Fibroblast of skin of back (primary cell): ENCODE measurements at places on chromosomes 13 and 19.

- no peak for DNase-seq
Measured at GRCh38 chr13:56351041-56351440, 789.7 kb upstream of the PRR20A start.

GRCh38 chr13:97568850-97569249 lies 134.9 kb downstream of the RAP2A start:
- peak; percentile 17 for DNase-seq

DNA sequence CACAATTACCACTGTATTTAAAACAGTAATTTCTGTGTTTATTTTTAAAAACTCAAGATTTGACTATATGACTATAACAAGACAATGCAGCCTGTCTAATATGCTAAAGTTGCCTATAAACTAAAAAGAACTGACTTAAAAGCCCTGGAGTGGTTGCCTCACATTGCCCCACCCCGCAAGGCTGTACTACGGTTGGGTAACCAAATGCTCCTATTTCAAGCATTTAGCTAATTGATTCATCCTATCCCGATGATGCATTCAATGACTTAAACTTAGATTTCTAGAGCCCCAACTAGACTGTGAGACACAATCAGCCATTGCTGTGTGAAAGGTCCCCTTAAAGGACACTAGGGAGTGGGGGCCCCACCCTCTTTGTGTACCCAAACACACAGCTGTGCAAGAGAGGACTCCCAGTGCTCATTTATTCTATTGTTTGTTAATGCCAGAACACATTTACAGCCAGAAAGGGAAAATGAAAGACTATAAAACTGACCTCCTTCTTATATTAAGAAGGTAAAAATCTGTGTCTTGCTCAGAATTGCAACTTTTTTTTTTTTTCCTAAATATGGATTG lies 66.9 kb downstream of the MIPEP start:
- DNase-seq, result no peak

DNA sequence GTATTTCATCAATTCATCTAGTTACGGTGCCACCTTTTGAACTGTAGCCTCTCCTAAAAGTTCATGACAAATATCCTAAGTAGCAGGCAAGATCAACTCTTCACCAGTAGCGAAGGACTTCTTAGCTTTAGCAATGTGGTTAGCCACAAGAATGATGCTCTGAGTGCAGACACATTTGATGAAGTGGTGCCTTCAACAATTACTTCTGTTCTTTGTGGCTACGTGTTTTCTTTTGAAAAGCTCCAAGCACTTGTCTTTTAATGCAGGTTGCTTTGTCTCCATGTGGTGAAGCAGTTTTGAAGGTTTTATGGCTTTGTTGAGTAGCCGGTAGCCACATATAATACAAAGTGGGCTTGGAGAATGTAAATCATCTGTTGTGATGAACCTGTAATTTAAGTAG lies 194.7 kb downstream of the B3GLCT start:
- DNase-seq, result no peak

- DNase-seq, result no peak
Measured at GRCh38 chr19:18500376-18500775, 21.5 kb downstream of the ELL start.

- no peak for DNase-seq
Measured at GRCh38 chr19:14089412-14089661, 1.2 kb downstream of the SAMD1 start.

DNA sequence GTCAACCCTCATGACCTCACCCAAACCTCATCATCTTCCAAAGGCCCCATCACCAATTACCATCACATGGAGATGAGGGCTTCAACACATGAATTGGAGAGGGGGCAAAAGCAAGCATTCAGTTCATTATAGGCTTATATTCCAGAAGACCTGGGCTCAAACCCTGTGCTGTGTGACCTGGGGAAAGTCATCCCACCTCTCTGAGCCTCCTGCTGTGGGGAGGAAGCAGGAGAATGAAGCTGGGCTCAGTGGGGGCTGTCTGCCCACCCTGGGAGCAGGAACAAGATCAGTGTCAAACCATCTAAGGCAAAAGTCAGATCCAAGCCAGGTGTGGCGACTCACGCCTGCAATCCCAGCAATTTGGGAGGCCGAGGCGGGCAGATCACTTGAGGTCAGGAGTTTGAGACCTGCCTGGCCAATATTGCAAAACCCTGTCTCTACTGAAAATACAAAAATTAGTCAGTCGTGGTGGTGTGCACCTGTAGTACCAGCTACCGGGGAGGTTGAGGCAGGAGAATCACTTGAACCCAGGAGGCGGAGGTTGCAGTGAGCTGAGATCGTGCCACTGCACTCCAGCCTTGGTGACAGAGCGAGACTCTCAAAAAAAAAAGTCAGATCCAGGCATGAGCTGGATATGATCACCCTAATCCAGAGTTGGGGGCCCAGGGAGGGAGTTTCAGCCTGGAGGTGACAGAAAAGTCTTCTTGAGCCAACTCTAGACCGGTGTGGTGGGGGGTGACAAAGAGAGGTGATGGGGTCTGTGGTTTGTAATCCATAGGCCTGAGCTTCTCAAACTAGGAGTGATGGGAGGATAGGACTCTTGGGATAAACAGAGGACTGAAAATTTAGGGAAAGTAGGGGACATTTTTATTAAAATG lies 1.6 kb upstream of the TPM4 start:
- DNase-seq, result no peak

- DNase-seq, result no peak
Measured at GRCh38 chr13:20144141-20144850, 16.6 kb downstream of the GJA3 start.

DNA sequence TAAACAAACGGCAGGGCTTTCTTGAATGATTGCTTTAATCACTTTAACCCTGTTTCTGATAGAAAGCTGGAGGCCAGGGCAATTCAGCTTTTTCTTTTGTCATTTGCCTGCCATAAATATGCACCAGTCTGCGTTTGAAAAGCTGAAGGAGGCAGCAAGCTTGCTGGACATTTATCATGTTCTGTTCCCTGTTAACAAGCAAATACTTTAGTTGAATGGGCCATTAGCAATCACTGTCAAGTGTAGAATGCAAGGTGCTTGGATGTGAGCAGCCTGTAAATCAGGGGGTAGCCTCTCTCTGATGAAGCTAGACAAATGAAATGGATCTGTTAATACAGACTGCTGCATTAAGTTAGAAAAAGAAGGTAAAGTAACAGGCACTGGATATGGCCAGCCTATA lies 7.6 kb downstream of the EFNB2 start:
- DNase-seq, result no peak

GRCh38 chr19:38078302-38078930 lies 145.6 kb downstream of the DPF1 start:
- no peak for DNase-seq

DNA sequence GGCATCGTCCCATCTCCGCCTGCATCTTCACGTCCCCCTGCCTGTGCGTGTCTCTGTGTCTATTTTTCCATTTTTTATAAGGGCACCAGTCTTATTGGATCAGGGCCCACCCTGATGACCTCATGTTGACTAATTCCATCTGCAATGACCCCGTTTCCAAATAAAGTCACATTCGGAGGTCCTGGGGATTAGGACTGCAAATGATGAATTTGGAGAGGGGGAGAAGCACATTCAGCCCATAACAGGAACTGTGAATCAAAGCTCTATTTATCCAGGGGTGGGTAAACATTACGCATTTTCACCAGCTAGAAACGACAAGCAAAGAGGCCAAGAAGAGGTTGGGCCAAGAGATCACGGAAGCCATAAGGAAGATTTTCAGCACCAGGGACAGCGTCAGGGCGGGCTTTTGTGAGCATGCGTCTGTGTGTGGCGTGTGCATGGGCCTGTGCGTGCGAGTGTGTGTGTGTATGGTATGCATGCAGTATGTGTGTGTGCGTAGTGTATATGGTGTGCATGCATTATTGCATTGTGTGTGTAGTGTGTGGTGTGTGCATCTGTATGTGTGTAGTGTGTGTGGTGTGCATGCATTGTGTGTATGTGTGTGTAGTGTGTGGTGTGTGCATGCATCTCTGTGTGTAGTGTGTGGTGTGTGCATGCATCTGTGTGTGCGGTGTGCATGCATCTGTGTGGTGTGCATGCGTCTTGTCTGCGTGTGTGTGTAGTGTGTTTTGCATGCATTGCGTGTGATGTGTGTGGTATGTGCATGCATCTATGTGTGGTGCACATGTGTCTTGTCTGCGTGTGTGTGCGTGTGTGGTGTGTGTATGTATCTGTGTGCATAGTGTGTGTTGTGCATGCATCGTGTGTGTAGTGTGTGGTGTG lies 19.6 kb downstream of the CELF5 start:
- DNase-seq, result peak; percentile 68

DNA sequence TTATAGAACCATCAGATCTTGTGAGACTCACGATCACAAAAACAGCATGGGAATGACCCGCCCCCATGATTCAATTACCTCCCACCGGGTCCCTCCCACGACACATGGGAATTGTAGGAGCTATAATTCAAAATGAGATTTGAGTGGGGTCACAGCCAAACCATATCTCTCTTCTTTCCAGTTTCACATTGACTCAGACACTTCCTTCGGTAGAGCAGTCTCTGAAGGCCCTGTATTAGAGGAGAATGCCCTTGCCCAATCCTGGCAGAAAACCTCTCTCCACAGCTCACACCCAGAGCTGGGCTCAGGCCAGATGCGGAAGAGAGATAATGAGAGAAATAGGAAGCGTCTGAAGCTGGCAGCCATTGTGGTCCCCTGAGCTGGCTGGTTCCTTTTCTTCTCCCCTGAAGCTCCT lies 72.4 kb upstream of the CLDN10 start:
- no peak for DNase-seq

DNA sequence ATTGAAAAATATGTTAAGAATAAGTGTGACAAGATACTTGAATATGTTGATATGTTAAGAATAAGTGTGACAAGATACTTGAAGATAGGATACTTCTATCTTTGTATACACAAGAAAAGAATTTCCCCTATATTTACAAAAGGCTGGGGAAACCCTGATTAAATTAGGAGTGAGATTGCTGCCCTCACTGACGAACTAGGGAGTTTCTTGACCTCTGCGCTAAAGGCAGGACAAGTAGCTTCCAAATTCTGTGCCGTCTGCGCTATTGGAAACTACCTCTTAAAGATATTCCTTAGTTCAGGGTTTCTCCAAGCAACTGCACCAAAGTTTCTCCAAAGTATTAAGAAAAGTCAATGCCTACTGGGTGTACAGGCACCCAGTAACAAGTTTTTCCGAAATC lies 730 bp downstream of the ZNF260 start:
- DNase-seq, result no peak

GRCh38 chr13:28252547-28252946 lies 114.2 kb downstream of the PAN3 start:
- DNase-seq, result no peak
